ENCODE measurements at places on chromosomes 2 and 18. TPM values are rescaled to one million over a fixed set of nuclear protein-coding genes. Genes with fewer than 3 reads are reported as not detected.

DNA sequence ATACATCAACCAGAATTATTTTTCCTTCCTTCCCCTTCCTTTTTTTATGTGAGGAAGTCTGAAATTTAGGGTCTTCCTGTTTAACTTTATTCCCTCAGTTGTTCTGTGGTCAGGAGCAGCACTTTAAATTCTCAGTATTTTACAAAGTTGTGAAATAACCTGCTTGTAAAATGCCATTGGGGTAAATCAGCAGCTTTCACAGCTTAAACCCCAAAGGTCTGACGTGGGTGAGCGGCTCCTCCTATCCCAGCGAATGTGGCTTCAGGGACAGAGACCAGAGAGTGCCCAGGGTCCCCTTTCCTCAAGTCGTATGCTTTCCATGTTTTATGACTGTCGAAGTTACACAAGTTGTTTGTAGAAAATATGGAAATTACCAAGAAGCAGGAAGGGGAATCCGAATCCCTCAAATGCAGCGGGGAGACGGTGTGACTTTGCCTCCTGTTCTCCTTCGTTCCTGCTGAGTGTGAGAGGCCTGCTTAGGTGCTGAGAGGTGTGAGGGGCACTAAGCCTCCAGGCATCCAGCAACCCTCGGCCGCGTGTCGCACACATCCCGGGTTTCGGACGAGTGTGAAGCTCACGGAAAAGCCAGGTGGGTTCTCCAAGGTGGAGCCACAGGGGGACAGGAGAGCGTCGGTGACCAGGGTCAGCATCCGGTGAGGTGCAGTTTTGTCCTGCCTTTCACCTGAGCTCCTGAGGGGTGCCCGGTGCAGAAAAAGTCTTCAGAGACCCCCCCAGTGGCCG is 10.8 kb upstream of the KCNG2 start:
- no peaks in the 10 kb centered on the region for H3K36me3 ChIP-seq
- DNase-seq = peak; percentile 66
- H3K4me1 ChIP-seq = peaks cover 15% of the 10 kb centered on the region
- no peak overlapping the region for H3K27ac ChIP-seq
- H3K4me3 ChIP-seq = no peak overlapping the region

GRCh38 chr2:231102772-231103171 is 22.1 kb downstream of the HTR2B start:
- peaks cover 7% of the 10 kb centered on the region for H3K4me1 ChIP-seq
- H3K4me3 ChIP-seq = no peak overlapping the region
- H3K27me3 ChIP-seq = no peaks in the 10 kb centered on the region
- peak; percentile 45 for DNase-seq
- H3K27ac ChIP-seq = peak overlapping the region; percentile 86

DNA sequence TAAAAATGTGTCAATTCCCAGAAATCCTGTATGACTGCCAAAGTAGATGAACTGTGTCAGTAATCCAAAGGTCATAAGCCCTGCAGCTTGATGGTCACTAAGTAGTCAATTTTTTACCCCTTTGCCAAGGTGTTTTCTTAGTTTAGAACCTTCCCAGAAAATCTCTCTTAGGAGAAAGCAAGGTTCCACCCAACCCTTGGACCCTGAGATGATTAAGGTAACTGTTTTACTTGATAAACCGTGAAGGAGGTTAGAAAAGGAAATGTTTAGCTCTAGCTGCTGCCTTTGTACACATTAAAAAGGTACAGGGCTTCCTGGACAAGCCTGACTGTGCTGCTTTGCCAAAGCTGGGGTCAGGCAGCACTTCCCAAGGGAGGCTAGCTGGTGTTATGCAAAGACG is 24.4 kb upstream of the LRP2 start:
- no peak for DNase-seq
- no peak overlapping the region for H3K27ac ChIP-seq
- H3K4me3 ChIP-seq = no peak overlapping the region
- H3K4me1 ChIP-seq = no peaks in the 10 kb centered on the region
- H3K27me3 ChIP-seq = no peaks in the 10 kb centered on the region

- H3K4me1 ChIP-seq = peaks cover 13% of the 10 kb centered on the region
- peaks cover 17% of the 10 kb centered on the region for H3K36me3 ChIP-seq
- no peak for DNase-seq
- H3K4me3 ChIP-seq = no peak overlapping the region
- H3K27ac ChIP-seq = no peak overlapping the region
Measured at GRCh38 chr2:187543488-187543887, 10.7 kb downstream of the TFPI start.

DNA sequence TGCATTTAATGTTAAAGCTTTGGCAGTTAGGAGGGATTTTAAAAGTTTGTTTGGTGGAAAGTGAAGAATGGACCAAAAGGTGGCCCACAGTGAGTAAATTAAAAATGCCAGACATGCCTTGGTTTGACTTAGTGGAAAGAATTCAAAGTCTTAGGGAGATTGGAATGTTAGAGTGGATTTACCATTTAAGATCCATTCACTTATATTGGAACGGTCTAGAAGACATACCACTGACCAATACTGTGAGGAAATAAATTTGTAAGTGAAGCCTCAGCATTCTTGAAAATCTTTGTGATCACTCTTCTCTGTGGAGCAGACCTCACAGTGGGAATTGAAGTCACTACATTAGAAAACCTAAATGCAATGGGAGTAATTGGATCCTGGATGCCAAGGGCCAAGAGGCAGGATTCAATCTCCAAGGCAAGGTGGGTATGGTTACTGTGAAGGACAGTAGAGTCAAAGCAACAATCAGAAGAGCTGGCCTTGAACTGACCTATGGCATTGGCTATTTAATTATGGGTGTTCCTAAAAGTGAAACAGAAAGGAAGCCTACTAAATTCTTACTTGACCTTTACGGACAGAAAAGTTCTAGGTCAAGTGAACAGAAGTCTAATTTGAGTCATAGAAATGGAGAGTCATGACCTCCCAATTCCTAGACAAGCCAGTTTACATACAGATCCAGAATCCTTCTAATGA is 40.2 kb upstream of the VRK2 start:
- no peak overlapping the region for H3K27ac ChIP-seq
- no peak overlapping the region for H3K4me3 ChIP-seq
- H3K4me1 ChIP-seq = no peaks in the 10 kb centered on the region
- no peak for DNase-seq
- H3K27me3 ChIP-seq = no peaks in the 10 kb centered on the region

Gene IL18R1
- total RNA-seq = 0.18 TPM

Gene SFTPB
- total RNA-seq = not detected

Gene AQP12B
- not detected for total RNA-seq
